ENCODE measurements at places on chromosomes 6 and 20. TPM values are rescaled to one million over a fixed set of nuclear protein-coding genes. Genes with fewer than 3 reads are reported as not detected.

Gene LY6G6F
- total RNA-seq: not detected

Gene C20orf141
- total RNA-seq: not detected

Gene FBXO5
- 0.92 TPM for total RNA-seq

Gene PRSS16
- not detected for total RNA-seq

Gene PTCRA
- total RNA-seq: not detected

Gene PRDM1
- total RNA-seq: 1.6 TPM

Gene MRS2
- 17.2 TPM for total RNA-seq

Gene PPP1R16B
- 0.16 TPM for total RNA-seq

Gene CEP250
- total RNA-seq: 13.3 TPM

Gene MACROD2
- 4.7 TPM for total RNA-seq

Gene TASP1
- 3.1 TPM for total RNA-seq

Gene SEMG1
- not detected for total RNA-seq

Gene SMLR1
- not detected for total RNA-seq

Gene DNMT3B
- total RNA-seq: 0.36 TPM

Gene SOBP
- 32.5 TPM for total RNA-seq

Gene CTAGE9
- total RNA-seq: not detected

Gene SNRNP48
- 14.3 TPM for total RNA-seq

Gene OXT
- total RNA-seq: not detected

Gene C20orf202
- not detected for total RNA-seq

Gene HAO1
- total RNA-seq: 0.40 TPM

Gene RAET1L
- not detected for total RNA-seq

Gene IRAK1BP1
- 1.1 TPM for total RNA-seq

Gene SSTR4
- not detected for total RNA-seq

Gene ADIG
- total RNA-seq: not detected

Gene CST2
- not detected for total RNA-seq

Gene CCM2L
- total RNA-seq: 5.8 TPM

Gene DDX43
- total RNA-seq: not detected

Gene OVOL2
- not detected for total RNA-seq

Gene MEP1A
- not detected for total RNA-seq

Gene SFT2D1
- total RNA-seq: 14.1 TPM

Gene FUCA2
- 7.6 TPM for total RNA-seq

Gene GTF2H4
- 5.7 TPM for total RNA-seq

Gene CLVS2
- total RNA-seq: 0.36 TPM

Gene SYNDIG1
- not detected for total RNA-seq

All from gastrocnemius medialis (tissue), 4 donors.